HFFc6 (cell line): ENCODE measurements at places on chromosomes 7 and 10.
A peak's percentile ranks its signal among the peaks of the same experiment; 100 is the strongest.

DNA sequence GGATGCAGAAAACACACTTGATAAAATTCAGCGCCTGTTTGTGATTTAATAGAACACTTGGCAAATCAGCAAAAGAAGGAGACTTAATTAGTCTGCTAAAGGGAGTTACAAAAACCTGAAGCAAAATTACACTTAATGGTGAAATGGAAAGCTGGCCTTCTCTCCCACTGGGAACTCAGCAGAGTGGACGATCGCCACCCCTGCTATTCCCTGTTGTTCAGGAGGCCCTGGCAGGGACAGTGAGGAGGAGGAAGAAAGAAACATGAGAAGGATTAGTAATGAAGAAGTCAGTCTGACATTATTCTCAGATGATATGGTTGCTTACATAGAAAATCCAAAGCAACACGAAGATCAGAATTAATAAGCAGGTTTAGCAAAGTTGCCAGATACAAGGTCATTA lies 5.6 kb upstream of the KNDC1 start:
- no peak for DNase-seq

DNA sequence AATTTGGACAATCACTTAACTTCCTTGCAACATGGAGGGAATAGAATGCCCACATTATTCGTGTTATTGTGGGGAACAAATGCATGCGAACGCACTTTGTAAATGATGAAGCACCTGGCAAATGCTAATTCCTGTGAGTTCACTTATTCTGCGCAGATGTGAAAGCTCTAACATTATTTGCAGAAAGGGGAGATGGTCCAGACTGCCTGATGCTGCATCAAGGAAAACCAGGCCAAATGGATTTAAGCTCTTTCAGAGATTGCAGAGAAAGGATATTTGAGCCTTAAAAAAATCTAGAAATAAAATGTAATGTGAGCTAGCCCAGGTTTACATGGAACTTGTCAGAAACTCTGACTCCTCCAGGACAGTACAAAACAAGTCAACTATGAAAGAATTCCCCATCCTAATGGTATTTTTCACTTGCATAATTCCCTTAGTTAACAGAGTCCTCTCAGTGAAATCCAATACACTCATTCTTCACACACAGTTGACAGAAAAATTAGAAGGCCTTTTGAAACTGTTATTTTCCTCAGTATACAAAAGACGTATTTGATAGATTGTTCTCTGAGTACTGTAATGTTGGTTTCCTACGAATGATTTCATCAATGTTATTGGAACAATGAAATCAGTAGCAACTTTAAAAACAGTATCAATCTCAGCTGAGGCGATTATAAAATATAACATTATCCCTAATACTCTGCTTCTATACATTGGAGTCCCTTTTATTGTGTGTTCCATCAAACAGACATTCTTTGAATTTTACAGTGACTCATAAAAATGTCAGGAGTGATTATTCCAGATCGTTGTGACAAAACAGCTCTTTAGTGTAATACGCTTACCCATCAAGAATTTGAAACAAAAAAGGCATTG lies 136.3 kb upstream of the ANK3 start:
- no peak for DNase-seq

DNA sequence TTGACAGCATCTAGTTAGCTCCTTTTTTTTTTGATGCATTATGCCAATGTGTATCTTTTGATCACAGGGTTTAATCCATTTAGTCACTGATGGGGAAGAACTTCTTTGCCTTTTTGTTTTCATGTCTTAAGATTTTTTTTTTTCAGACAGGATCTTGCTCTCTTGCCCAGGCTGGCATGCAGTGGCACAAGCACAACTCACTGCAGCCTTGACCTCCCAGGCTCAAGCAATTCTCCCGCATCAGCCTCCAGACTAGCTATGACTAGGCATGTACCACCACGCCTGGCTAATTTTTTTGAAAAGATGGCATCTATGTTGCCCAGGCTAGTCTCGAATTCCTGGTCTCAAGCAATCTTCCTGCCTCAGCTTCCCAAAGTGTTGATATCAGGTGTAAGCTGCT lies 46.4 kb upstream of the PLA2G12B start:
- DNase-seq: no peak

DNA sequence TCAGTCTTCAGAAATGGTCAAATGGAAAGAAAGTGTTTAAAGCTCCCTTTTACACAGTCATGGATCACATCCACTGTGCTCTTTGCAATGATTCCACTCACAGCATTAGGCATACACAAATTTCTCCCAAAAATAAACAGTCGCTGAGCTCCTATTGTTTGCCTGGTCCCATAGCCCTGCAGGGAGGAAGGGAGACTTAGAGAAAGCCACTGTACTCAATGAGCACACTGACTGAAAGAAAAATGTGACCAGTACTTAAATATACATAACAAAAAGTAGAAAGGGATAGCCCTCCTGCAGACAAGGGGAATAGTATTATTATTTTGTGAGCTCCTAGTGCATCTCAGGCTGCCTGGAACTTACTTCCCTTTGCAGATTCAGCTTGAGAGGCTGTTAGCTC lies 853.2 kb downstream of the GRID1 start:
- DNase-seq: no peak

DNA sequence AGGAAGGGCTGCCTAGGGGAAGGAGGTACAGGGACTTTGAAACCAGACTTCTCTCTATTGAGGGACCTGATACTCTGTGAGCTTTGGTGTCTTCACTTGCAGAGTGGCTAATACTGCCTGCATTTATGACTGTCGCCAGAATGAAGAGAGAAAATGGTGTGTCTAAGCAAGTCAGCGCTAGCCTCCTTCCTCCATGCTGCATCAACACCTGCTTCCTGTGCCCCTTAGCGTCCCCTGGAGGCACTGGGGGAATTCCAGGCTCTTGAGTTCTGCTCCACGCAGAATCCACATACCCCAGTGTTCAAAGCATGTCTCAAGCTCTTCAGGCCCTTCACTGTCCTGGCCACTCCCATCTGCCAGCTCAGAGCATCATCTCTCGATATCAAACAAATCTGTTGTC lies 140.5 kb downstream of the PKD1L1 start:
- no peak for DNase-seq

GRCh38 chr7:103811997-103812396 lies 177.5 kb downstream of the RELN start:
- DNase-seq: no peak

GRCh38 chr7:97671571-97671970 lies 60.3 kb upstream of the TAC1 start:
- no peak for DNase-seq

GRCh38 chr7:114976666-114977065 lies 54.8 kb downstream of the MDFIC start:
- DNase-seq: no peak

DNA sequence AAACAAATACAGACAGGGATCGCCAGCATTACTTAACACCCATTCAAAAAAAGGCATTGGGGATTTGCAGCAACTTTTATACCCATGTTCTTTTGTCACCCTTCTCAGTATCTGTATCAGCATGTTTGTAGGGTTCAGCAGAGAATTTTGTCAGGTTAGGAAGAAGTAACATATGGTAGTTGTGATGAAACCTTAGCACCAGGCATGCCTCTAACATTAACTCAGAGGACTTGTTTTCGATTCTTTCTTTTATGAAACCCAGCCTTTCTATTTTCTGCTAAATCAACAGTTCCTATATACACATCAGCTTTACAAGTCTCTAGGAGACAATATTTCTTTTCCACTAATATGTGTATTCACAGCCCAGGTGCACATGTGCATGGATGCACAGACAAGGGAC lies 22.4 kb upstream of the HDAC9 start:
- DNase-seq: no peak

GRCh38 chr7:149713731-149714068 lies 59.7 kb downstream of the ZNF467 start:
- no peak for DNase-seq

- DNase-seq: no peak
Measured at GRCh38 chr7:2313450-2314208, 612 bp downstream of the SNX8 start.

- DNase-seq: no peak
Measured at GRCh38 chr10:24240041-24240751, 31.3 kb downstream of the KIAA1217 start.

DNA sequence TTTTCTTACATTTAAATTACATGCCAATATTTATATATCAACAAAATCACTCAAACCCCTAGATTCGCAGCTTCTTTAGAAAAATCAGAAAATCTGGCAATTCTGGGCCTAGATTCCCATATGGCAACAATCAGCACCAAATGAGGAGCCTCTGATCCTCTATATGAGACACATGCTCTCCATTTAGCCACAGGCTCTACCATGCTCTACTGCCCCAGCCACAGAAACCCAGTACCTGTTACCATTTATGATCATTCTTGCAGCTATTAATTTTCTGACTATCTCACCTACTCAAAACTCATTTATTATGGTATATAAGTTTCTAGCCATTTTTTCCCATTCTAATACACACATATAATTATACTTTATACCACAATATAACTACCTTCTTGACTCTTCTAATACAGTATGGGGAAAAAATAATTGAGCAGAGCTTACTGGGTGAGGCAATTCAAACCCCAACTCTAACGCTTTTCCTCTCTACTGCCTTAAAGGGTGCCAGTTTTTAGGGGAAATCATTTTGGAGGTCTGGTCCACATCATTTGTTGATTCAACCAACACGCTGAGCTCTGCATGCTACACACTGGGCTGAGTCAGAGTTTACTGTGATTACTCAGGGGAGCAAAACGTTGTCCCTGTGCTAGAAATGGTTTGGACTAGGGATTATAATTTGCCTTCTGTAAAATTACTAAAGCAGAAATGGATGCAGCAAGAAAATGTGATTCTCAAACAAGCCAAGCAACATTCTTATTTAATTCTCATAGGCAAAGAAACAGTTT lies 11.6 kb downstream of the PDLIM1 start:
- DNase-seq: peak; percentile 75

- no peak for DNase-seq
Measured at GRCh38 chr10:49751216-49751615, 10.9 kb downstream of the OGDHL start.

DNA sequence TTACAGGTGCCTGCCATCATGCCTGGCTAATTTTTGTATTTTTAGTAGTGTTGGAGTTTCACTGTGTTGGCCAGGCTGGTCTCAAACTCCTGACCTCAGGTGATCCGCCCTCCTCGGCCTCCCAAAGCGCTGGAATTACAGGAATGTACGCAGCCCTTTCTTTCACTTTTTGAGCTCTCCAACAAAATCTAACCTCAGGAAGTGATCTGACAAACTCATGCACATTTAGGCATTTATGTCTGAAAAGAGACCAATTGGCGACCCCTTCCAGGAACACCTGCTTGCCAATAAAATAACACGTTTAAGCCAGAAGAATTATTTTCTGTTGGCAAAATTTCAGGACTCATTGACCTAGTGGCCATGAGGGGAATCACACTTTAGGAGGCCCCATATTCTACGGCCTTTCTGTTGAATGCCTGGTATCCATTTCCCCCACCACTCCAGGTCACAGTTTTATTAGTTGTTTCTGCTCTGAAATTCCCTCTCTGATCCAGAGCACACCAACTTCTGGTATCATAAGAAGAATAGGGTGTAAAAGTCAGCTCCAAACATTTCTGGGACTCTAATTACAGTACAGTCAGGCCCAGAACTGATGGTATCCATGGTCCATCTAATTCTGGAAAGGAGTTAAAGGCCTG lies 65.8 kb upstream of the FRMD4A start:
- DNase-seq: peak; percentile 52

- DNase-seq: no peak
Measured at GRCh38 chr10:96227206-96227605, 44.2 kb downstream of the BLNK start.

DNA sequence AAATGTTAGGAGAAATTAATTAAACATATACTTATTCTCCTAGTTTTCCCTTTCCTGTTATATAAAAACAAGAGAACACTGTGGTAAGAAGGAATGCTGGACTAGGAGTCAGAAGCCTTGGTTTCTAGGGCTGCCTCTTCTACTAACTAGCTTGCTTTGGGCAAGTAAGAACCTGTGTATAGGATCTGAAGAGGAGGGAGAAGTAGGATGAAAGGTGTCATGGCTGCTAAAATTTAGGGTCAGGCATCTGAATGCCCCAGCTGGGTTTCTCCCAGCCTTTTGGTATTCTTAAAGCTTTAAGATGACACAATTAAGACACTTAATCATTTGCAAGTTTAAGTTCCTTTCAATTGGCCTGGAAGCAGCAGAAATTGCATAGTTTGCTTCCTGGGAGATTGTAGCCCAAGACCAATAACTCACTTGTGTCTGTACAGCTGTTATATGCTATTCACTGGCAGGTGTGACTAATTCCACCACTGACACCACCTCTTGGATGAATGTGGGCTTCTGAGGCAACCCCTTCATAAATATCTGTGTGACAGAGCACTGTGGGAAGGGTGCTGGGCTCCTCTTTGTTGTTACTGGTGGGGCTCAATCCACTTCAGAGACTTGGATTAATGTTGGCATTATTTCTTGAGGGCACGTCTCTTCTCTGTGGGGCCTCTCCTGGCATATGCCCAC lies 137.2 kb downstream of the LRMDA start:
- no peak for DNase-seq

- no peak for DNase-seq
Measured at GRCh38 chr10:130329792-130330191, 193.6 kb downstream of the GLRX3 start.

GRCh38 chr7:83211685-83212084 lies 49.0 kb upstream of the PCLO start:
- DNase-seq: no peak

GRCh38 chr7:137936509-137937201 lies 65.2 kb downstream of the CREB3L2 start:
- DNase-seq: no peak

GRCh38 chr10:34768261-34768971 lies 46.7 kb downstream of the PARD3 start:
- DNase-seq: no peak

GRCh38 chr10:69896606-69897231 lies 95.0 kb downstream of the COL13A1 start:
- no peak for DNase-seq

- DNase-seq: no peak
Measured at GRCh38 chr10:73774637-73775036, 7.2 kb upstream of the CHCHD1 start.

DNA sequence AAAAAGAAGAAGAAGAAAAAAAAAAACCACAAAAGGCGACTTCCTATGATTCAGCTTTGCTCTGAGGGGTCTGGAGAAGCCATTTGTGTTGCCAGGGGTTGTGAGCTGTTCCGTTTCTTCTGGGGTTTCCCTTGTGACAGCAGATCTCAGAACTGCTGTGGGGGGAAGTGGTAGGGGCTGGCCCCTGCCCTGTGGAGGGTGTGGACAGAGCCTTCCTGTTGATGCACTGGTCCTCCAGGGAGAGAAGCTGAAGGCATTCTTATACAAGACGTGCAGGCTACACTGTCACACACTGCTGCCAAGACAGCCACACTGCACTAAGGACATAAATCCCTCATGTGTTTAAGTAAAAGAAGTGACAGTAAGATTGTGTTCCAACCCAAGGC lies 17.3 kb upstream of the CSGALNACT2 start:
- no peak for DNase-seq

GRCh38 chr7:28376634-28377033 lies 35.7 kb upstream of the CREB5 start:
- no peak for DNase-seq

- DNase-seq: no peak
Measured at GRCh38 chr7:36084485-36085091, 68.5 kb upstream of the EEPD1 start.
